GM23248 (cell line): ENCODE measurements at places on chromosomes 11 and 22.

DNA sequence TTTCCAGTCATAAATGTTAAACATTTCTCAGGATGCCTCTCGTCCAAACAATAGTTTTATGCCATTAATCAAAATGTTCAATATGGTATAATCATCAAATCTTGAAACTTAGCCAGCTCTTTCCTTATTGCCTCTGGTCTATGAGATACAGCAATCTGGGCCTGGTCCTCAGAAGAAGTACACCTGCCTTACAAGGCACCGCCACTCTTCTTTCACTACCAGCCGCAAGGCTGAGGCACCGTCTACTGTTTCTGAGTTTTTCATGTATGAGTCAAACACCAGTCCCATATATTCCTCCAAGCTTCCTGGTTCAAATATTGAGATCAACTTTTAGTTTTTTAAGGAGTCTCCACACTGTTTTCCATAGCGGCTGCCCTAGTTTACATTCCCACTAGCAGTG, 600.6 kb upstream of the FAT3 start:
- no peak for DNase-seq

- no peak for DNase-seq
These were observed 55.5 kb downstream of the IGSF9B start for GRCh38 chr11:133901316-133901715.

DNA sequence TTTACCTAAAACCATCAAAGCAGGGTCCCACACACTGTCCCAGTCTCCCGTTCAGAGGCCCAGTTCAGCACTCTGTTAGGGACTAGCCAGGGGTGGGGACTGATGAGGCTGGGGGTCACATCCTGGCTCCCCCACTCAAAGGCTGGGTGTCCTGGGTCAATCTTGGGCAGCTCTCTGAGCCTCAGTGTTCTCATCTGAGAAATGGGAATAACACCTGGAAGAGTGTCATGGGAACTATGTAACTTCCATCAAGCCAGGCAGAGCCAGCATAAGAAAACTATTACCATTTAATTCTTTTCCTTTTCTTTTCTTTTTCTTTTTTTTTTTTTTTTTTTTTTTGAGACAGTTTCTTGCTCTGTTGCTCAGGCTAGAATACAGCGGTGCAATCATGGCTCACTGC, 38.4 kb downstream of the TPST2 start:
- no peak for DNase-seq

DNA sequence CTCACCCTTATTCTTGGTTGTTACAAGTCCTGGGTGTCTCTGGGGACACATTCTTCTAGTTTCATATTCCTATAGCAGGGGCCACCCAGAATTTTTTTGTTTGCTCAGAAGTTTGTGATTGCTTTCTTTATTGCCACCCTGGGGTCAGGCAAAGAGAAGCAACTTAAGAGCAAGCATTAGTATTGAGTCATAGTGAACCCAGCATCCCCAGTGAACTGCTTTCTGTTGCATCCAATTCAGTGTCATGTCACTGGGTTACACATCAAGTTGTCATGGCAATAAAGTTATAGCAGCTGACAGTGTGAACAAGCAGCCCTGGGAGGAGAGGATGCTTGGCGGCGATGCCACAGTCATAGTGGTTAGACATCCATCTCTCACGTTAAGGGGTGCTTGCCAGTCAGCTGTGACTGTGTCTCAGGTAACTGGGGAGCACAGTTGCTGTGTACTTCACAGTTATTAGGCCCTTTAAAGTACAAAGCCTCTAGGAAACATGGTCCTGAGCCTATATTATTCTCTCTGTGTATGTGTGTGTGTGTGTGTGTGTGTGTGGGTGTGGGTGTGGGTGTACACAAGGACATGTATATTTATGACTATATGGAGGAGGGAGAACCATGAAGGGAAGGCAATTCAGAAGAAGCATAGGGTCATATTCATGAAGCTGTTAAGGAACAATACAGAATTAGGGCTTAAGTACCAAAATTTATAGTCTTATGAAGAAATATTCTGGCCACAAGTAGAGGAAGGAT, 52.5 kb downstream of the TRIM44 start:
- DNase-seq, result peak; percentile 78

DNA sequence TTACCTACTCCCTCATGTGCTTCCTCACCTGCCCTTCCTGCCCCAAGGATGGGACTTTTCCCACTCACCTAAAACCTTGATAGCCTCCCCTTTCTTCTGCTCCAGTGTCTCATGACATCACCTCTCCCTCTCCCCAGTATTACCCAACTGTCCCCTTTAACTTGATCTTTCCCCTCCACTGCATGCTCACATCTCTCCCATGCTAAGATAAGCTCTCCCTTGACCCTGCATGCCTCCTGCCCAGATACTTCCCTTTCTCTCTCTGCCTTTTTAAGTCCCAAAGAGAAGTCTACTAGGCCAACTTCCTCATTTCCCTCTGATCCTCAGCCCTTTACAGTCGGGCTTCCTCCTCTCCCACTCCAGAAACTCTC, 14.8 kb downstream of the CD3E start:
- DNase-seq, result no peak

DNA sequence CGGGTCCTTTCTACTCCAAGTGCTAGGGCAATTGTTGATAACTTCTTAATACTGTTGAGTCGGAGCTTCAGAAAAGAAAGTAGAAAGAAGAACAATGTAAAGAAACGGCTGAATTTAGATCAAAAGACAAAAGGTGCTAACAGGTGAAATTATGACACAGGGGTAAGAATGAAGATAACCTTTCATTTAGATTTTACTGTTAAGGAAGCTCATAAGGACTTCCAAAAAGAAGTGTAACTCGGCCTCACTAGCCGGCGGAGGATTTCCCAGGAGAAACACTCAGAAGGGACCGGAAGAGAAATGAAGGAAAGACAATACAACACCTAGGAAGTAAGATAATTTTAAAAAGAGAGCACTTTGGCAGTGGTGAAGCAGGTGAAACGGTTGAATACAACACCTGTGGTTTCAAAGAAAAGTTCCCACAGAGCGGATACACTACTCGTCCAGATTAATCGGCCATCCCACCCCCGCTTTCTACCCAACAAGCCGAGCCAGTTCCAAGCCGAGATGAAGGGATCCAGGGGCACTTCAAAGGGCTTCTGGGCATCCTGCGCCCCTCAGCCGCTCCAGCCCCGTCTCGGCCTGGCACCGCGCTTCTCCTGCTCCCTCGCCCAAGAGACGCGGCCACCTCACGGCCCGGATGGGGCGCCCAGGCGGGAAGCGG, 737 bp downstream of the PPP2R1B start:
- peak; percentile 60 for DNase-seq

GRCh38 chr11:1036303-1036923, at the start of gene MUC6:
Gene MUC6, minus strand, starts transcription at chr11:1036718. Its CDS starts 63 bp downstream, at chr11:1036655.
- DNase-seq, result no peak

DNA sequence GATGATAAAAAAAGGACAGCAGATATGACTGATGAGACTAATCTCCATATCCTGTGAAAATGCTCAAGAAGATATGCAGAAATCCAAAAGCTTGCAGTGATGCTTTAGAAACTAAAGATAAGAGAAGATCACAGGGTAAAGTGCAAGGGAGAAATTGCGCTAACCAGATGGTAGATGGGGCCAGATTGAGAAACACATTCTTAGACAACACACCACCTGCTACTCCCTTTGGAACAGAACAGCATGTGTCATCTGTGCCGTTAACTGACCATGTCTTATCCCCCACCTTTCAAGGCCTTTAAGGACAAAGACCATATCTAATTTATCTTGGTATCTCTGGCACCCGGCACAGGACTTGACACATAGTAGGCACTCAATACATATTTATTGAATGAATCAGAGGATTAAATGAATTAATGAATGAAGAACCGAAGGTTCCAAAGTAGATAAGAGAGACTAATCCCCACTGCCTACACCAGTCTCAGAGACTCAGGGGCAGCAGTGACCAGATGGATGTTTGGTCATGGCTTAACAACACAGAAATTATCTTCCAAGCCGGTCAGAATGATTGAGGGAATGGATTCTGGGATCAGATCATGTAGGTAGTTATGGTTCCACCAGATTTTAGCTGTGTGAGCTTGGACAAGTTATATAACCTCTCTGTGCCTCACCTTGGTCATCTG, 12.3 kb upstream of the P2RY2 start:
- DNase-seq, result no peak

DNA sequence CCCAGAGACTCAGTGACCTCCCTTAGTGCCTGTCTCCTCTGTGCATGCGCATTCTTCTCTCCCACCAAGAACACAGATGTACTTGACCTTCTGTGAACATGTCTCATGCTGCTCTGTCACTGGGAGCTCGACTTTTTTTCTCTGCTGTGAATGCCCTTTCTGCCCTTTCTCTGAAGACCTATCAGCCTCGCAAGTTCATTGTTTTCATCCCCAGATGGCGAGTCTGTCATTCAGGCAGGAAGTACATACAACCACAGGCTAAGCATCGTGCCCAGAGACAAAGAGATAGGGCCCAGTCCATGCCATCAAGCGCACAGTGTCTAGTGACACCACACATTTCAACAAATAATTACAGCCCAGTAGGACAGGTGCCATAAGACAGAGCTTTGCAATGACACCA, 50.4 kb upstream of the RAB1B start:
- no peak for DNase-seq

GRCh38 chr11:69531717-69532088, 50.2 kb downstream of the LINC01488 start:
- no peak for DNase-seq

DNA sequence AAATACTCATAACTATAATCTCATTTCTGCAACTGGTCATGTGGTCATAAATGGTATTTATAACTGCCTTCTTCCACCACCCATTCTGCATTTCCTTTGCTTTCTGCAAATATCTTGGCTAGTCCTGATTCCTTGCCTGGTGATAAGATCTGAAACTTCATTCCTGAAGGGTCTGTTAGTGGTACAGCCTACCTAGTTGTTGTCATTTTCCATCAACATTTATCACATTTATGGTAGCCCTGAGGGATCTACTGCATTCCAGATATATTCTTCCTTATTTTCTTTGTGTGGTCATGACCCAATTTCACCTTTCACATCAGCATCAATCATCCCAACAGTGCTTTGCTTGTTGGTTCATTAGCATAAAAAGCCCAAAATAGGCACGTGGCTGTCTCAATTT, 50.1 kb downstream of the DDX6 start:
- no peak for DNase-seq

GRCh38 chr11:27496461-27496860, 10.1 kb downstream of the LIN7C start:
- peak; percentile 54 for DNase-seq

- no peak for DNase-seq
These were observed 129.1 kb downstream of the FCHSD2 start for GRCh38 chr11:73013021-73013420.

DNA sequence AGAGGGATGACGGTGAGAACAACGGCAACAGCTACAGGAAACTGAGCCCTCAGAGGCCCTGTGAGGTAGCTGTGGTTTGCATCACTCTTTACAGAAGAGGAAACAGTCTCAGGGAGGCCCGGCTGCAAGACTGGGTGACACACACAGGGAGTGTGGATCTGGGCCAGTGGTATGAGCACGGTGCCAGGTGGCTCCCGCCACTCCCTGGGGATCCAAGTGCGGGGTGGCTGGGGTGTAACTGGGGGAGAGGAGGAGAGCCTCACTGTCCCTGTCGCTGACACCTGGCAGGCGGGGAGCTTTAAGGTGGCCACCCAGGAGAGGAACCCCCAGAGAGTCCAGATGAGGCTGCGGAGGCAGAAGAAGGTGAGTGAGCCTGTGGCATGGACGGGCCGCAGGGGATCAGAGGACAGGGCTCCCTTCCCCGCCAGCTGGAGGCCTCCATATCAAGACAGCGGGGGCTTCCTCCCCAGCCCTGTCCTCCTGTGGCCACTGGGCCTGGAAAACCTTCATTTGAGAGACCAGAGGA, 5.6 kb downstream of the RGL4 start:
- DNase-seq, result no peak

GRCh38 chr11:6030708-6031405, at the start of gene OR56A1:
Gene OR56A1, minus strand, starts transcription at chr11:6030758. Its CDS starts 3,066 bp downstream, at chr11:6027692.
- DNase-seq, result no peak
